ENCODE measurements at places on chromosomes 1 and 21.

DNA sequence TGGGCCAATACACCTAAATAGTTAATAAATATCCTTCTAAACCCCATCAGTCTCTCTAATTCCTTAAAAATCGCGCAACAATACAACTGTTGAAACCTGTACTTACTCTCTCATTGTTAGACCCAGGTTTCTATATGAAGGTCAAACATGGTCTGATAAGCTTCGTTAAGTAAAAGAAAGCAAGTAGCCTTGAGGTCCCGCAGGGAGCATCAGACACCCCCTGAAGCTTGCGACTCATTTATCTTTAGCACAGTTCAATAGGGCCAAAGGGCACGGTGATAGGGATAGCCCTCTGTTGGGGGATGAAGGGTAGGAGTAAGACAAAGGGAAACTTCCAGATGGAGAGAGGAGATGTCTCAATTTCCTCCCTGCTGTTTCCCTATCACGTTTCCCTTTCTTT is 27.3 kb upstream of the THEM4 start:
- DNase-seq = no peak

DNA sequence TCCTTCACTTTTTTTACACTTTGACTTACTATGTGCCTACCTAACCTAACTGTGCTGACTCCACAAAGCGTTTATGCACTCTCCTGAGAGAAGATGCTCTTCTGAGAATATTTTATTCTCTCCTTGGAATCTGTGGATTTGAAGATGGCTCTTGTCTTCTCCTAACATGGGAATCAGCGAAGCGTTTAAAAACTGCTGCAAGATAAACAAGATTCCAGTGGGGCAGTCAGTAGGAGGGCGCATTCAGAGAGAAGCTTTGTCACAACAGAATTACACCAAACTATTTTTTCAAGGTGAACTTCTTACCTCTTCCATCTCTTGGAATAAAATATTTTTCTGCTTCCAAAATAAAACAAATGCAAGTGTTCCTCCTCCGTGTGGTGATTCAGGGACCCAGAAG is 113.1 kb downstream of the FOXD2 start:
- DNase-seq = no peak

DNA sequence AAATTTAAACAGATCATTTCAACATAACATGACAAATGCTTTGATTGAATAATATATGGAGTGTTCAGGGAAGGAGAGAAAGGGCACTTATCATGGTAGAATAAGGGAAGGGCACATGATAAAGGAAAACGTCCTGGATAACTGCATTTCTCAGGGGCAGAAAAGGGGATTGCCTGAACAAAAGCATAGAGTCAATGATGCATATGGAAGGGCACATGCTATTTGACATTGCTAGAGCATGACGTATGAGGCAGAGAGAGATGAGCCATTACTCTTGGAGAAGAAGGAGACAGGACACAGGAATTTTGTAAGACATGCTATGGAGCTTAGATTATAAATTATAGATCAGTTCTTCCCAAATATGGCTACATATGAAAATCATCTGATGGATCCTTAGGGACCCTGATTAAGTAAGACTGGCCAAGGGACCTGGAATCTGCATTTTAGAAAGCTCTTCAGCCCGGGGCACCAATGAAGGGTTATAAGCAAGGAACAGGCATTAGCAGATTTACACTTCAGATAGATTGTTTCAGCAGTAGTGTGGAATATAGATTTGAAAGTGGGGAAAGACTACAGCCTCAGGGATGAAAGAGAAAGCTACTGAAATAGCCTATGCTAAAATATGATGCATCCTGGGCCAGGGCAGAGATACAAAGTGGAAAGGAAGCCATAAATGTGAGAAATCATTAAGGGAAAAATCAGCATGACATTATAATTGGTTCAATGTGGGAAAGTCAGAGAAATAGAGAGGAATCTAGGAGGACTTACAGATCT is 21.3 kb downstream of the FMO2 start:
- DNase-seq = no peak

DNA sequence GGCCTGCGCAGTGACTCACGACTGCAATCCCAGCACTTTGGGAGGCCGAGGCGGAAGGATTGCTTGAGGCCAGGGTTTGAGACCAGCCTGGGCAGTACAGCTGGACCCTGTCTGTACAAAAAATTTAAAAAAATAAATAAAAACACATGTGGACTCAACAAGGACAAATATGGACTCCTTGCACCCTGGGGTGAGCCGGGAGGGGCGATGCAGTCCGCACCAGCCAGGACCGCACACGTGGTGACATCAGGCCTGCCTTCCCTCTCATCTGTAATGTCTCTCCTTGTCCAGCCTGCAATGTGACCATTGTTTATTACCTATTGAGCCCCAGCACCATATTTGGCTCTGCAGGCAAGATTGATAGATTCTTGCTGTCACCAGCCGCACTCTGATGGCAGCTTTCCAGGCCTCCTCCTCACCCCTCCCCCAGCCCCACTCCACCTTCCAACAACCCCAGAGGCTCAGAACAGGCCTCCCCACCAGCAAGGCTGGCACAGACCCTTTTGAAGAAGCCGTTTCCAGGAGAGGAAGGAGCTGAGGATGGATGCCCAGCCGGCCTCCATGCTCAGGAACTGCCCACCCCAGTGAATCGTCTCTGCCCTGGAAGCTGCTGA is 55.2 kb downstream of the IRF2BP2 start:
- peak; percentile 85 for DNase-seq

- no peak for DNase-seq
These were observed 843.8 kb downstream of the USP25 start for GRCh38 chr21:16573578-16573977.

GRCh38 chr1:20426923-20427322 is 59.1 kb downstream of the CAMK2N1 start:
- DNase-seq = no peak

DNA sequence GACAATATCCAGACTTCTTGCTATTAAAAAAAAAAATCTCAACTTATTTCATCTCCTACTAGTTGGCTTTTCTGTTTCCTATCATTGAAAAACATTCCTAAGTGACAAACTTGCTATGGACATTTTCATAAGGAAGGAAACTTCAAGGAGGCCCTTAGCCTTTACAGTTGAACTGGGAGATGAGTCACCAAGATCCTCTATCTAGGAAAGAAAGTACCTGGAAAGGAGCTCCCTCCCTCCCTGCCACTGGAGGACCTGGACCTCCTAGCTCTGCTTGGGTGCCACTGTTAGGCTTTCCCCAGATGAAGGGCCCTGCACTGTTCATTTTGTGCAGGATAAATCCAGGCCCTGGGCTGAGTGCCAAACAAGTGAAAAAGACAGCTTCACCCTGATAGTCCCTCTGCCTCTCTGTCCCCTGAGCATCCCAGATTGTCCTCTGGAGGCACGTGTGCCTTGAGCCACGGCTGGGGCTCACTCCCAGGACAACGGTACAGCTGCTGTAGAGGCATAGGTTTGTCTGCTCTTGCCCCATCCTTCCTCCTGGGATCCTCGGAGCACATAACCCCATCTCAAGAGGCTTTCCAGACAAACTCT is 40.2 kb upstream of the SOX13 start:
- DNase-seq = no peak

GRCh38 chr1:6033986-6034749 is 11.5 kb upstream of the KCNAB2 start:
- no peak for DNase-seq

- no peak for DNase-seq
These were observed 1802.4 kb downstream of the MRPL39 start for GRCh38 chr21:23804866-23805265.

DNA sequence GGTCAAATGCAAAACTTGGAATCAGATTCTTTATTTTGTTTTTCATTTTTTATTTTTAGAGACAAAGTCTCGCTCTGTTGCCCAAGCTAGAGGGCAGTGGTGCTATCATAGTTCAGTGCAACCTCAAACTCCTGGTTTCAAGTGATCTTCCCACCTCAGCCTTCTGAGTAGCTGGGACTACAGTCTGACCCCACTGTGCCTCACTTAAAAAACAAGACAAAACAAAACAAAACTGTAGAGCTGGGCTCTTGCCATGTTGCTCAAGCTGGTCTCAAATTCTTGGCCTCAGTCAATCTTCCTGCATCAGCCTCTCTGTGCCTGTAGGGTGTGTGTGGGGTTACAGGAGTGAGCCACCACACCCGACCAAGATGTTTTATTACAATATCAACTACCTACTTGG is 396.0 kb upstream of the USP24 start:
- no peak for DNase-seq

DNA sequence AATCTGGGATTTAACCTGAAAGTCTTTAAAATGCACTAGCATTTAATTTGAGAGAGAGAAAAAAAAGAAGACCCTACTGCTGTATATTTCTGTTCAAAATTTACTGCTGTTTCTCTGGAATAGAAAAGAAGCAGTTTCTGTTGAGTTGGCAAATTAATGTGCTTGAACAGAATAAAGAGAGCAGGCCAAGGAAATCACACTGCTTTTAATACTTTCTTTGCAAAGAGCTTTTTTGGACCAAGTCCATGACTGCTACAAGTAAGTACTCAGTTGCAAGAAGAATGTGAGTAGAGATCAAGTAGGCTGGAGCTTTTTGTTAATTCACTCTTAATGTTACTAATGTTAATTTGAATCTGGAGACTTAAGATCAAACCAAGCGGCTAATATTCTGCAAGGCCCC is 336.2 kb upstream of the SGIP1 start:
- DNase-seq = no peak

- DNase-seq = no peak
These were observed 10.3 kb upstream of the C1orf198 start for GRCh38 chr1:230878591-230878990.
